ENCODE measurements at places on chromosomes 16 and 17.

- DNase-seq, result no peak
These were observed 74.7 kb upstream of the CDH11 start for GRCh38 chr16:65196420-65197075.

DNA sequence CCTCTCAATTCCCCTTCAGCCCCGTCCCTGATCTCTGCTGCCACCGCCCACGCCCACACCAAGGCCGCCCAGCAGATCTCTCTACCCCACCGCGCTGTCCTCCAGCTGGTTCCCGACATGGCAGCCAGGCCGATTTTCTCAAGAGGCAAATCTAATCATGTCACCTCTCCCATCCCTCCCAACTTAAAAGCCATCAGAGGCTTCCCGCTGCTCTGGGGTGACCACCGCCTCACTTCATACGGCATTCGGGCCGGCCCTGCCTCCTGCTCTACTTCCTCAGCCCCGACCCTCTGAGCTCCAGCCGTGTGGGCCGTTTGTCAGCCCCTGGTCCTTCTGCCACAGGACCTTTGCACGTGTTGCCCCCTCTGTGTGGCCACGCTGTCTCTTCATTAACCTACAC lies 63.2 kb downstream of the RPH3AL start:
- DNase-seq, result no peak

DNA sequence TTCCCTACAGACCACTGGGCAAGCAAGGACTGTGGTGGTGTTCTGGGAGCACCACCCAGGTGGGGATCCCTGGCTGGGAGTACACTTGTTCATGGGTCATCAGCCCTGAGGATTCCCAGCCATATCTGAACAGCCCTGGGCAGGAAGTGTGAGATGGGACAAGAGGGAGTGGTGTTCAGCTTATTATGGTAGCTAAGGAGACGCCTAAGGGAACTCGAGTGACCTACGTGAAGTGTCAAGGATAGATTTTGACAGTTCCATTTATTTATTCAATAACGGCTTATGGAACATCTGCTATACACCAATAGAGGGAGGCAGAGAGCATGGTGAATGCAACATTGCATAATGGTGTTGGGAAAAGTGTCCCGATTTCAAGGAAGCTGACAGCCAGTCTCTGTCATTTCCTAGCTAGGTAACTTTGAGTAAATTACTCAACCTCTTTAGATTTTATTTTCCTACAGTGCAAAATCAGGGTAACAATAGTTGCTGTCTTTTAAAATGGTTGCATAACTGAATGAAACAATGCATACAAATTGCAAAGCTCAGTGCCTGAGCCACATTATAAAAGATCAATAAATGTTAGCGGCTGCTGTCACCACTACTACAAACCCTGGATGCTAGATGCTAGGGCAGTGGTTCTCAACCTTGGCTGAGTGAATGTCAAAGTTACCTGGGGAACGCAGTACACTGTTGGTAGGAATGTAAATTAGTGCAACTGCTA lies 534.1 kb downstream of the GRIN2A start:
- no peak for DNase-seq

- DNase-seq, result no peak
These were observed 12.9 kb downstream of the BBS2 start for GRCh38 chr16:56506941-56507340.

- no peak for DNase-seq
These were observed 60.6 kb downstream of the RPH3AL start for GRCh38 chr17:292016-292415.

DNA sequence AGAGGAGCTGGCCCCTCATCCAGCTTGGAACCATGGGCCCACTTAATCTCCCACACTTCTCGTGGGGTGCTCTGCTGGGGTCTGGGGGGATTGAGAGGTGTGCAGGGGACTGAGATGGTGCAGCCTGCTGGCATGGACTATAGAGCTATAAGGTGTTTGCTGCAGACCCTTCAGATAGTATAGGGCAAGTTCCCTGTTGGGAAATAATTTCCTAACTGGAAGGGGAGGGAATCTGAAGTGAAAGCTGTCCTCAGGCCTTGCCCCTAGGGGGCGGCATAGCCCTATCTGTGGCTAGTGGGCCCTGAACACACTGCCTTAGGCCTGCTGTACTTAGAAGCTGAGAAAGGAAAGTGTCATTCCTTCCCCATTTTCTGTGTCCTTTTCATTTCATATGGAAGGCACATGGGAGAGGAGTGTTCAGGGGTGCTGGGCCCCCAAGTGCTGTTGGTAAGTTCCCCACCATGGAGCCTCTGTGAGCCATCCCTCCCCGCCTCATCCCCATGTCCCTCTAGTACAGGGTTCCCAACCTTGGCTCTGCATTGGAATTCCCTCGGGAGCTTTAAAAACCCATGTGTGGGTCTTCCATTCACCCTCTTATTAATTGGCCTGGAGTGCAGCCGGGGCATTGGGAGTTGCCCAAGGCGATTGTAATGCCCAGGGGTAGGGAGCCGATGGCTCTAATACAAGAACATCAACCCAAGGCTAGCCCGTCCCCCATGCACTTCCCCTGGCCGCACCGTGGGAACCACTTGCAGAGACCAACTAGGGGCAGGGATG lies 19.7 kb downstream of the GOSR2 start:
- DNase-seq, result no peak

DNA sequence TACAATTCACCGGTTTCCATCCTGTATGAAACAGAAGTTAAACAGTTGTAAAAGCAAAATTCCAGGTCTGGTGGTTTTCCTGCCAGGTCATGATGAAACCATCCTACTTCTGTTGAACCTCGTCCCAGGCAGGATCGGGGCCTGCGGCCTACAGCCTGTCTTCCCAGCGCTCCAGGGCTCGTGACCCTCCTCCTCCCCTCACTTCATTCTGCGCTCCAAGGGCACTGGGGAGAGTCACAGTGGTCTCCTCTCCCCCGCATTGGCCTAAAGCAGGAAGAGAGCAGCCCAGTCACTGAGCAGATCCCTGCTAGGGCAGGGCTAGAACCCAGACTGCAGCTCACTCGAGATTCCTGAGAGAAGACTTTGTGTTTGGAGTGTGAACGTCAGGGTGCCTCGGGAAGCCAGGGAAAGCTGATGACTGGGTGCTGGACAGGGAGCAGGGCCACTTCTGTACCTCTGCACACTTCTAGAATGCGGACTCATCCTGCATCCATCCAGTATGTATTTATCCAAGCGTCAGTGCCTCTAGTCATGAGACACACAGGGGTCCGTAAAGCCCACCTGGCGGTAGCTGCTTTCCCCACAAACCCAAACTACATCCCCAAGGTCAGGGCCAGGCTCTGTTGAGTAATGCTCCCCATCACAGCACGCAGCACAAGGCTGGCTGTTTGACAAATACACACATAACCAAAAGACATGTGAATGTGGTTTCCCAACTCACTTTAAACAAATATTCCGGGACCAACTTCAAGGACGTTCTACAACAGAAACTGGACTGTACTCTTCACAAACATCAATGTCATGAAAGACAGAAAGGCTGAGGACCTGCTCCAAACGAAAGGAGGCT lies 1.7 kb upstream of the ITGAE start:
- DNase-seq, result no peak

- no peak for DNase-seq
These were observed 54.8 kb downstream of the PIMREG start for GRCh38 chr17:6498901-6499540.

- DNase-seq, result no peak
These were observed 21.5 kb upstream of the ADGRG1 start for GRCh38 chr16:57606847-57607501.

DNA sequence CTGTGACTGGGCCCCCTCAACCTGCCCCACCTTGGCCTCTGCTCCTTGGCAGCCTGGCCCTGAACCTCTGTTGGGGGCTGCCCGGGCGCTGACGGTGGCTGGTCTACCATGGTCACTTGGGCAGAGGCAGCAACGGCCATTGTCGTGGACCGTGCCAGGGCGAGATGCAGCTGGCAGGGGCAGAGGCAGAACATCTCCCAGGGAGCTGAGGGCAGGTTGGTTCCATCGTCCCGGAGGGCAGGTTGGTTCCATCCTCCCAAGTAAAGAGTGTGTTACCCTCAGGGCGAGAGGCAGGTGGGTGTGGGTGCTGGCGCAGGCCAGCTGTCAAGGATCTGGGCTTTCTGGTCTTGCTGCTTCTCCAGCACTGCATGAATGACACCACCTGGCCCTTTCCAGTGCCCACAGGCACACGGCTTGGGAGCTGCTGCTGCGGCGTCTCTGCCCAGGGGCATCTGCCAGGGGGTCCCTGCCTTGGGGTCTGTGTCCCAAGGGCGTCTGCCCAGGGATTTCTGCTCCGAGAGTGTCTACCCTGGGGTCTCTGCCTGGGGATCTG lies 12.0 kb downstream of the ACSF3 start:
- no peak for DNase-seq

Data from renal cortex interstitium (tissue), 15 donors.